Muscle of arm (tissue), 14 donors: ENCODE measurements at places on chromosomes 2 and 18. TPM values are rescaled to one million over a fixed set of nuclear protein-coding genes. Genes with fewer than 3 reads are reported as not detected.
A peak's percentile ranks its signal among the peaks of the same experiment; 100 is the strongest.

DNA sequence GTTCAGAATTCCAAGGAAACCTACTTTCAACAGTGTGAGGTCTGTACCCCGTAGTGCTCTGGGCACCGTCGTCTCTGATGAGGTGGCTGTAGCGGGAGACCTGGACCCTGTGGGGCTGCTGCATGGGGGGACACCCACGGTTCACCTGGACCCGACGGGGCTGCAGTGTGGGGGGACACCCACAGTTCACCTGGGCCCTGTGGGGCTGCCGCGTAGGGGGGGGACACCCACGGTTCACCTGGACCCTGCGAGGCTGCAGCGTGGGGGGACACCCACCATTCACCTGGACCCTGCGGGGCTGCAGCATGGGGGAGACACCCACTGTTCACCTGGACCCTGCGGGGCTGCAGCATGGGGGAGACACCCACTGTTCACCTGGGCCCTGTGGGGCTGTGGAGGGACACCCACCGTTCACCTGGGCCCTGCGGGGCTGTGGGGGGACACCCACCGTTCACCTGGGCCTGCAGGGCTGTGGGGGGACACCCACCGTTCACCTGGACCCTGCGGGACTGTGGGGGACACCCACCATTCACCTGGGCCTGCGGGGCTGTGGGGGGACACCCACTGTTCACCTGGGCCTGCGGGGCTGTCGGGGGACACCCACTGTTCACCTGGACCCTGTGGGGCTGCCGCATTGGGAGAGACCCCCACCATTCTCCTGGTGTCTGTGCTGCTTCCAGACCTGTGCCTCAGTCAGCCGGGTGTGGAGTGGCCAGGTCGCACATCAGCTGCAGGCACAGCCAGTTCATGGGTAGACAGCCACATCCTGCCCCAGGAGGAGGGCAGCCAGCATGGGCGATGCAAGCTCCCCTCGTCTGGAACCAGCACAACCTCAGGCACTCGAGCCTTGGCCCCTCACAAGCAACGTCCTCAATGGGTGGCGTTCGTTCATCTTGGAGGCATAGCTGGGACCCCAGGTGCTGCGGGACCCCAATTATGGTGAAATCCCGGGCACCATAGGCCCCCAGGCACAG lies 114.5 kb downstream of the TMEM18 start:
- DNase-seq: no peak

- DNase-seq: no peak
These were observed 35.2 kb upstream of the TEX51 start for GRCh38 chr2:126863336-126864015.

DNA sequence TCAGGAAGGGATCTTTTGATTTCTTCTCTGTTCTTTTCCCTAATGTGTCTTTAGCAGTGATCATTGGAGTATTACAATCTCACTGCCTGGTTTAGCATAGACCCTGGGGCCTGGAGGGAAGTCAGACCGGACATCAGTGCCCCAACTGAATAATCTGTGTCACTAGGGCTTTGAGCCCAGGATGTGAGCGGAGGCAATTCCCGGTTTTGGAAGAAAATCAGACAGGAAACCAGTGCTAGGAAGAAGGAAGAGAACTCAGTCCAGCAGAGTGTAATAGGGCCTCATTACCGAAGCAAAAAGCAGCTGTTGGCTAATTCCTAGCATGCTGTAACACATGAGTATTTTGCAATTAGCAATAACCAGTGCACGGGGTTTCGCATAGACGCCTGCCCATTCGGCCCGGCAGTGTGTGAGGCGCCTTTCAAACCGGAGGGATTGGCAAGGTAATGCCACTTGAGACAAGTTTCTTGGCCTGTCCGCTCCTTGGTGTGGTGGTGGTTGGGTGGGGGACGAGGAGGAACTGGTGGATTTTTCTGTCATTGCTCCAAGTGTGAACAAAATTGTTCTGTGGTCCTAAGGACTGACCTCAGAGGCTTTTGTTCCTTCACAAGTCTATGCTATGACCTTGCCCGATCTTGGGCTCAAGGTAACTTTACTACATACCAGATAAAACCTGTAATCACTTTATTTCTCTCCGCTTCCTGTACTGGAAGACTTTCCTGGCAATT lies 2.8 kb downstream of the FOSL2 start:
- no peak for DNase-seq

DNA sequence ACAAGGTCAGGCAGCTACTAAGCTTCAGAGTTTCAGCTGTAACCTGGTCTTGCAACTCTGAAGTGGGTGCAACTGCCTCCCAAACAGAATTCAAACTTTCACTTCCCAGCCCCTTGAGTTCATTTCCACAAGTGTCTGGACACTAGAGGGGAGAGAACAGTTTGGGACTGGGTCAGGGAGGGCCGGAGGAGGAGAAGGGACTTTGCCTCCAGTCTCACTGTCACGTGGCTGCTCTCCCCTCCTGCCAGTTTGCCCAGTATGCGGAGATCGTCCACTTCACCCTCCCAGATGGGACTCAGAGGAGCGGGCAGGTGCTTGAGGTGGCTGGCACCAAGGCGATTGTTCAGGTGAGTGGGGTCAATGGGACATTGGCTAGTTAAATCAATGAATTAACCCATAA lies 20.6 kb upstream of the ANKRD53 start:
- DNase-seq: no peak

GRCh38 chr2:112606547-112606946 lies 22.1 kb downstream of the CHCHD5 start:
- DNase-seq: no peak

GRCh38 chr2:85998071-85998991 lies 107.4 kb downstream of the POLR1A start:
- DNase-seq: peak; percentile 52

- peak; percentile 22 for DNase-seq
These were observed 121.0 kb downstream of the MYO1B start for GRCh38 chr2:191366199-191366598.

GRCh38 chr2:44470151-44470550 lies 108.4 kb downstream of the CAMKMT start:
- no peak for DNase-seq

FAM237A gene
- not detected for polyA plus RNA-seq

GPR45 gene
- not detected for polyA plus RNA-seq

SGPP2 gene
- 13.6 TPM for polyA plus RNA-seq

RGPD3 gene
- polyA plus RNA-seq: 0.06 TPM

SP9 gene
- polyA plus RNA-seq: 0.12 TPM

NT5DC4 gene
- polyA plus RNA-seq: not detected
